ENCODE measurements at places on chromosomes 3 and 15.

DNA sequence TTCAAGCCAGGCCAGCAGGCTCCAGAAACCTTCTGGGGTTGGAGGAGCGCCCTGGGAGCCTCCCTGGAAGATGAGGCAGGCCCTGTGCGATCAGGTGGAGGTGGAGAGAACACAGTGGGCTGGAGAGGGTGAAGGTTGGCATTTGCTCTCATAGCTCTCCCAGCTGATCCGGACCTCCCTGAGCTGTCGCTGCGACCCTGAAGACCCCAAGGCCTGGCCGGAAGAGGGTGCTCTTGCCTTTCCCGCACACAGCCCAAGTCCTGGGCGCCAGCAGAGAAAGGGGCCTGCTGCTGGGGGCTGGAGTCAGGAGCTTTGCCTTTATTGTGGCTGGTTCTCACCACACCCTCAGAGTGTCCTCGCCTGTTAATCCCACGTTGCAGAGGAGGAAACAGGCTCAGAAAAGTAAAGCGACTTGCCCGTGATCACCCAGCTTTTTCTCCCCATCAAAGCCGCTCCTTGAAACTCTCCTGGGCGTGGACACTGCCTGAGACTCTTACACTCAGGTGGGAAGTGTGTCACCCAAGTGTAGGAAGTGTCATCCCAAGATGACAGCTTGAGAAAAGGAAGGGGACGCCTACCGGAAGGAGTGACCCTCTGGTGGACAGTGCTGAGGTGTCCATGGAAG lies 8.6 kb upstream of the RPL29 start:
- peak; percentile 81 for DNase-seq

GRCh38 chr15:63887630-63888029 lies 53.9 kb upstream of the HERC1 start:
- no peak for DNase-seq

GRCh38 chr3:48896936-48897335 lies 1.7 kb downstream of the SLC25A20 start:
- DNase-seq, result no peak

GRCh38 chr3:112974894-112975293 lies at the start of gene CD200R1:
Gene CD200R1, minus strand, starts transcription at chr3:112975103. Its CDS starts 246 bp downstream, at chr3:112974857.
- DNase-seq, result no peak

GRCh38 chr3:51391566-51392354 lies 675 bp downstream of the RBM15B start:
- DNase-seq, result peak; percentile 50

DNA sequence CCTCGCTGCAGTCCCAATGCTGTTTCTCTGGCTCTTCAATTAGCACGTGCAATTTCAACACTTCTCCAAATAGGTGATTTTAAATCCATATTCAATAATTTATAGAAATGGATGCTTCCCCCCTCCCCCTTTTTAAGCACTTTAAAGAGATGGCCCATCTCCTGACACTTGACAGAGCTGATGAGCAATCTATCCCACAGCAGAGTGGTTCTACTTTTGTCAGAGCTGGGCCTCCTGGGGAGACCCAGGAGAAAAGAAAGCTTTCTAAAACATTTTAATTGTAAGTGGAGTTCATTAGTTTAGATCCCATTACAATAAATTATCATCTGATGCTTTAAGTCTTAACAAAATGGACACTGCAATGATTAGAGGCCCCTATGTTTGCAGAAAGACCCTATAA lies 127.7 kb downstream of the SHQ1 start:
- DNase-seq, result no peak

DNA sequence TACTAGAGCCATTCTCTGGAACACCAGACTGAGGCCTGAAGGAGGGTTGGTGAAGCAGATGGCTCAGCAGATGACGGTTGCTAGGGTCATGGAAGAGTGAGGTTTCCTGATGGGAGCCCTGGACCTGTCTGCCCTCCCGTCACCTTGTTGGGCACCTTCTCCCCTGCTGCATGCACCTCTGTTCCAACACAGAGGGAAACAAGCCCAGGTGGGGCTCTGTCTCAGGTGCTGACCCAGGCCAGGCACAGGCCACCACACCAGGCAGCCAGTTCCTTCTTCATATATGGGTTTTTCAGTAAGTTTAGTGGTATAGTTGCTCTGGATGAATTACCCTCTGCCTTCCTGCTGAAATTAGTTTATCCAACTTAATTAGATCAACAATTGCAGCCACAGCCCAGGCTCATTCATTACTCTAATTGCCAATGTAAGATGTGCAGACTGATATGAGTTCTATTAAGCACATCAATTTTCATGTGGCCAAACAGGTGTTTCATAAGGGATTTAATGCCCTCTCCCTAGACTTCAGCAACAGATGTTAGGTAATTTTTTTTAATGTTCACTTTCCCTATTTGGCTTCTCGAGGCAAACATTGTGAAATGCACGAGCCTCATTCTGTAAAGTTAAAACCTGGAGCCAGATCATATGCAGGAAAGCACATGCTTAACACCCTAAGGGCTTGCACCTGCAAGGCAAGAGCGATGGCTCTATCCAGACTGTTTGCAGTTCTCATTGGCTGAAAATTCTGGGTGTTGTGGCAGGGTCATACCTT lies 174.8 kb downstream of the CHDH start:
- DNase-seq, result no peak

- no peak for DNase-seq
Measured at GRCh38 chr3:56003129-56003528, 465.1 kb downstream of the ERC2 start.
